HT1080 (cell line): ENCODE measurements at places on chromosomes 3 and 15. TPM values are rescaled to one million over a fixed set of nuclear protein-coding genes. Genes with fewer than 3 reads are reported as not detected.

DNA sequence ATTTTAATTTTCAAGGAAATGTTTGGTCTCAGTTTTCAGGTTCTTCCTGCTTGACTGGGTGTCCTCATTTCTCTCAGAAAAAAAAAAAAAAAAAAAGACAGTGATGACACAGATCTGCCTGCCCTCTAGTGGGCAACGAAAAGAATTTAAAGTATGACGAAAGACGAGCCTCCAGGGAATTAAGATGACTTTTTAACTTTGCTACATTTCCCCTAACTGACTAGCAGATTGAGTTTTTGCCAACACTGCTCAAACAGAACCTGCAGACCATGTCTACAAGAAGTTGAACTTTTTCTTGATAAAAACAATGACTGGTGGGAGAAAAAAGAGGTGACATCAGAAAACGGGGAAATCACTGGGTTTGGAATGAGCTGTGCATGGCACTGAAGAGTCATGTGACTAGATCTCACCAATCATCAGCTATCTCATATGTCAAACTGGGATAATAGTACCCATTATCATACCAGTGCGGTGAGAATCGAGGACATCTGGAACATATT is 40.8 kb downstream of the EOMES start:
- DNase-seq: peak; percentile 71

- DNase-seq: peak; percentile 81
Measured at GRCh38 chr3:143139762-143140161, 20.2 kb downstream of the CHST2 start.

DNA sequence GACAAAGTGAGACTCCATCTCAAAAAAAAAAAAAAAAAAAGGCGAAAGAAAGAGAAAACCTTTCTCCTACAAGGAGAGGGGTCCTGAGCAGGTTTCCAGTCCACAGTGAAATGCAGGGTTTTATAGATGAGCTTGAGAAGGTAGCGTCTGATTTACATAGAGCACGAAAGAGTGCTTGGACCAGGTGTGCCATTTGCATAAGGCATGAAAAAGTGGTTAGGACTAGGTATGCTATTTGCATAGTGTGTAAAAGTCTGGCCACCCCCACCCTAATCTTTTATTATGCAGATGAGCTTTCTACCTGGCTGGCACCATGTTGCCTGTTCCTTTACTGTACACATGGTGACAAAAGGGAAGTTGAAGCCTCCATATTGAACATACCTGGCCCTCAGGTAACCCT is 13.6 kb upstream of the RNU6-1 start:
- no peak for DNase-seq

Gene CLSTN2
- total RNA-seq: 0.23 TPM in 2 replicates

Gene NSMCE3
- 8.5 and 9.6 TPM in 2 replicates for total RNA-seq
